ENCODE measurements at places on chromosomes 4 and X. TPM values are rescaled to one million over a fixed set of nuclear protein-coding genes. Genes with fewer than 3 reads are reported as not detected.

- H3K27ac ChIP-seq: no peak overlapping the region
- DNase-seq: no peak
- H3K36me3 ChIP-seq: peaks cover 76% of the 10 kb centered on the region
- H3K27me3 ChIP-seq: no peaks in the 10 kb centered on the region
Observed at GRCh38 chr4:67531379-67531962, 13.8 kb downstream of the CENPC start.

GRCh38 chr4:76067652-76068286 is 6.7 kb upstream of the ART3 start:
- no peak overlapping the region for H3K4me3 ChIP-seq
- no peaks in the 10 kb centered on the region for H3K27me3 ChIP-seq
- no peaks in the 10 kb centered on the region for H3K4me1 ChIP-seq
- no peak overlapping the region for H3K27ac ChIP-seq
- DNase-seq: peak; percentile 54

- no peak for DNase-seq
- H3K27me3 ChIP-seq: no peaks in the 10 kb centered on the region
- no peak overlapping the region for H3K27ac ChIP-seq
- H3K36me3 ChIP-seq: peaks cover 57% of the 10 kb centered on the region
- H3K4me3 ChIP-seq: no peak overlapping the region
Observed at GRCh38 chr4:184669251-184669650, 19.7 kb downstream of the PRIMPOL start.

DNA sequence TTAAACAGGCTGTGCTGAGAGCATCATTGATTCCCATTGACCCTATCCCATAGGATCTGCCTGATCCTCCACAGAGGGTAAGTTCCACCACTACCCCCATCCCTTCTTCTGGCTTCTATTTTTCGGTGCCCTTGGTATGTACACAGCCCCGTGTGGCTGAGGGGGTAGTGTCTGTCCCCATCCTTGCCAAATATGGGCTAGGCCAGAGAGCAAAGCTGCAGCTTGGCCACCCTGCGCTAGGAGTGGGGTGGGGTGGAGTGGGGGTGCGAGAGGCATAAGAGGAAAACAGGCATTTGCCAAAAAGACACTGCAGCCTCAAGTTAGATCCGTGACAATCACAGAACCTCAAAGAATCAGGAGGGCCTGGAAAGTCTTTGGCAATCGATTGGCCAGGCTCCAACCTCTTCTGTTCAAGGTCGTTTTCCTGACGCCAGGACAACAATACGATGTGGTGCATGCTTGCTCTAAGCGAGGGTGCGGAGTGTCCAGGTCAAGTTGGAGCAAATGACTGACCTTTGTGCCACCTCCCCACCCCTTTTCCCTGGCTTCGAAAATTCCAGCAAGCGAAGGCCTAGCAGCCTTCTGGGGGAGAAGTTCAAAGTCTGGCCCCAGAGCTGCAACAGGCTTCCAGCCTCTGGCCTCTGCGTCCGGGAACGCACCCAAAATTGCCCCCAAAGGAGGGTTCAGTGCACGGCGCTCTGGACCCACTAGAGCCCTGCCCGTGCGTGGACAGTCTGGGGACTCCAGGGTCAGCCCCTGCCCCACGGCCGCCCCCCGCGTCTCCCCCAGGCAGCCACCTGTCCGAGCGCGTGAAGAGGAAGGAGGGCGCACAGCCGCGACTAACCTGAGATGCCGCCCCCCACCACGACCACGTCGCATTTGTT is 598 bp downstream of the MAOB start:
- DNase-seq: no peak
- peak overlapping the region; percentile 46 for H3K4me3 ChIP-seq
- H3K27ac ChIP-seq: peak overlapping the region; percentile 64

GRCh38 chr4:95505151-95505550 is 43.6 kb downstream of the UNC5C start:
- H3K36me3 ChIP-seq: no peaks in the 10 kb centered on the region
- no peaks in the 10 kb centered on the region for H3K27me3 ChIP-seq
- DNase-seq: no peak
- no peak overlapping the region for H3K27ac ChIP-seq
- no peak overlapping the region for H3K4me3 ChIP-seq

GRCh38 chrX:1493877-1494510 is 41.3 kb upstream of the ASMTL start:
- no peak overlapping the region for H3K4me3 ChIP-seq
- H3K27ac ChIP-seq: no peak overlapping the region
- DNase-seq: no peak

DNA sequence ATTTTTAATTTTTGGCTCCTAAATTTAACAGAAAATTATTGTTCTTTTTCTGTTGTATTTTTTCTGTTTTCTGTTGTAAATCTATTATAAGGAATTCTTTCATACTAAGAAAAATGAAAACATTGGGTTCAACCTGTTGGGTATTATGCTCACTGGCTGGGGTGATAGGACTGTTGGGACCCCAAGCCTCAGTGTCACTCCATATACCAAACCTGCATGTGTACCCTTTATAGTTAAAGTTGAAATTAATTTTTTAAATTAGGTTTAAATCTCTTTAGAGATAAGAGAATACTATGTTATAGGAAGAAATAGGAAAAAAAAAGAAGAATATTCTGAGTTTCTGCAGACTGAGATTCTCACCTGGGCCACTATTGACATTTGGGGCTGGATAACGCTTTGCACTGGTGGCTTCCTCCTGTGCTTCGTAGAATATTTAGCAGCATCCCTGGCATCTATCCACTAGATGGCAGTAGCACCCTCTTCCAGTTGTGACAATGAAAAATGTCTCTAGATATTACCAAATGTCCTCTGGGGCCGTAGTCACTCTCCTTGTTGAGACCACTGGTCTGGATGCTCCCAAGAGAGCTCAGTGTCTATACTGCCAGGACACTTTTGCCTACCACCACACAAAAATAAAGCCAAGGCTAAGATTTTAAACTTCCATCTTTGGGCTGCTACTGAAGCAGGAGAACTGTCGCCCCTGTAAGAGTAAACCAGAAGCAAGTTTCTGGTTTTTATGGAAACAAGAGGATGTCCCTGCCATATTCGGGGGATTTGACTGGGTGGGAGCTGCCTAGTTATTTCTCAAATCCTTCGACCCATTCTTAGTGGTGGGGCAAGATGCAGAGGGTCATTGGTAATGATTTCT is 22.4 kb upstream of the CLTRN start:
- no peak overlapping the region for H3K27ac ChIP-seq
- H3K27me3 ChIP-seq: no peaks in the 10 kb centered on the region
- DNase-seq: no peak
- H3K4me1 ChIP-seq: no peaks in the 10 kb centered on the region
- peaks cover 17% of the 10 kb centered on the region for H3K36me3 ChIP-seq

GRCh38 chr4:159416073-159416472 is 313.2 kb downstream of the RAPGEF2 start:
- no peaks in the 10 kb centered on the region for H3K36me3 ChIP-seq
- H3K27me3 ChIP-seq: no peaks in the 10 kb centered on the region
- no peak overlapping the region for H3K4me3 ChIP-seq
- DNase-seq: no peak
- no peaks in the 10 kb centered on the region for H3K4me1 ChIP-seq

- H3K4me3 ChIP-seq: no peak overlapping the region
- H3K27me3 ChIP-seq: no peaks in the 10 kb centered on the region
- H3K36me3 ChIP-seq: no peaks in the 10 kb centered on the region
- DNase-seq: no peak
- no peak overlapping the region for H3K27ac ChIP-seq
Observed at GRCh38 chr4:142427456-142427855, 418.6 kb downstream of the INPP4B start.

DNA sequence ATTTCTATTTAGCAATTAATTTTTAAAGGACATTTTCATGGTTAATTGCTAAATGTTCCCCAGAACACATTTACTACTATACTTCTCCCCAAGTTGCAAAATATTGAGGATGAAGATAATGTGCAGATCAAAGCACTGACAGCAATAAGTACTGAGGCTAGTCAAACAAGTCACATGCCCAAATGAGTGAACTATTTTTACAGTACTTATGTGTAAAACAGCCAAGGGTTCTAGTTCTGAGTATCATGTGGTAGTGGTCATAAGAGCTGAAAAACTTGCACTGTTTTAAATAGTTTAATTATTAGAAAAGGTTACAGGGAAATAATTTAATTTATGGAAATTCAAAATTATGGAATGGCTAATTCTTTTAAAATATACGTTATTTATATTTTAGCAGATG is 3.8 kb downstream of the GALNTL6 start:
- H3K27ac ChIP-seq: no peak overlapping the region
- peaks cover 16% of the 10 kb centered on the region for H3K4me1 ChIP-seq
- H3K36me3 ChIP-seq: no peaks in the 10 kb centered on the region
- H3K4me3 ChIP-seq: no peak overlapping the region
- DNase-seq: no peak

DNA sequence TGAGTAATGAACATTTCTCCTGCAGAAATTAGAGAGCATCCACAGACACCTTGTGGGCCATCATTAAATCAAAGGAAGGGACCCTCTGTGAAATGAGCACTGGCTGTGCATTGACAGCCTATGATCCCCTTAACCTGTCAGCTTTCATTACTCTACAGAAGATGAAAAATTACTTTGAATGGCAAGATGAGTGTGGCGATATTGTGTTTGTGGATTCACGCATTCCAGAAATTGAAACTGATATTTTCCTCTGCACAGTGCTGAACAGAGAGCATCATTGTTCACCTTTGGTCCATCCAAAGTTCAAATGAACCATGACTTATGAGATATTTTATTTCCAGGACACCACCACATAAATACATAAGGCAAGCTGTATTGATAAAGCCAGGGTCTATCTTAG is 374.8 kb upstream of the ANXA10 start:
- no peaks in the 10 kb centered on the region for H3K27me3 ChIP-seq
- no peak overlapping the region for H3K27ac ChIP-seq
- H3K4me3 ChIP-seq: no peak overlapping the region
- no peaks in the 10 kb centered on the region for H3K4me1 ChIP-seq
- H3K36me3 ChIP-seq: no peaks in the 10 kb centered on the region

DNA sequence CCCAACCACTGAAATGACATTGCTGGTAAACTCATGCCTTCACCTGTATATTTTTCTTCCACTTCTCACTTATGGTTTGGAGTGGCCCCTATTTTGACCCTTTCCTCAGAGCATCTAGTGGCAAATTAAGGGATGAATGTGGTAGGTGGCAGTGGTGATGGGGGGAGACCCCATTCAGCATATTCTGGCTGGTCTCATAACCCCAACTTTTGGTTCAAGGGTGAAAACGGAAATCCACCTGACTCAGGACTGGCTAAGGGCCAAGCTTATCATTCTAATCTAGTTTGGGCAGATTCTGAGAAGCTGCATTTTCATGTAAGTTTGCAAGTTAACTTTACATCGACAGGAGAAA is 47.0 kb upstream of the NSUN7 start:
- no peak for DNase-seq
- H3K27me3 ChIP-seq: no peaks in the 10 kb centered on the region
- H3K4me3 ChIP-seq: no peak overlapping the region
- no peaks in the 10 kb centered on the region for H3K4me1 ChIP-seq
- no peak overlapping the region for H3K27ac ChIP-seq
- no peaks in the 10 kb centered on the region for H3K36me3 ChIP-seq

- H3K27ac ChIP-seq: no peak overlapping the region
- H3K36me3 ChIP-seq: peaks cover 25% of the 10 kb centered on the region
- no peak for DNase-seq
- H3K27me3 ChIP-seq: no peaks in the 10 kb centered on the region
- peaks cover 11% of the 10 kb centered on the region for H3K4me1 ChIP-seq
Observed at GRCh38 chr4:6969826-6970800, 60.5 kb downstream of the TBC1D14 start.

- DNase-seq: no peak
- H3K27me3 ChIP-seq: no peaks in the 10 kb centered on the region
- H3K36me3 ChIP-seq: no peaks in the 10 kb centered on the region
- H3K4me1 ChIP-seq: no peaks in the 10 kb centered on the region
Observed at GRCh38 chrX:23844502-23845138, 61.6 kb downstream of the SAT1 start.

- H3K27me3 ChIP-seq: no peaks in the 10 kb centered on the region
- H3K27ac ChIP-seq: no peak overlapping the region
- no peaks in the 10 kb centered on the region for H3K4me1 ChIP-seq
Observed at GRCh38 chr4:82577451-82577850, 15.7 kb upstream of the TMEM150C start.

DNA sequence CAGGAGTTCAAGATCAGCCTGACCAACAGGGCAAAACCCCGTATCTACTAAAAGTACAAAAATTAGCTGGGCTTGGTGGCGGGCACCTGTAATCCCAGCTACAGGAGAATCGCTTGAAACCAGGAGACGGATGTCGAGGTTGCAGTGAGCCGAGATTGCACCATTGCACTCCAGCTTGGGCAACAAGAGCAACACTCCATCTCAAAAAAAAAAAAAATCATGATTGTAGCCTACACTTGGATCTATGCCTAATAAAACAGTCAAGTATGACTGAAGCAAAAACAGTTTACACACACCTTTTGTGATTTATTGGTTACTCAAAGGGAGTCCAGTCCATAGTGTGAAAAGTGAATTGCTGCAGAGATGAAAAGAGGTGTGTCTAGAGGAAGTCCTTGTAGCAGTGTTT is 34.7 kb upstream of the TASL start:
- peak; percentile 48 for DNase-seq
- no peaks in the 10 kb centered on the region for H3K27me3 ChIP-seq
- H3K4me1 ChIP-seq: no peaks in the 10 kb centered on the region
- H3K27ac ChIP-seq: no peak overlapping the region

DNA sequence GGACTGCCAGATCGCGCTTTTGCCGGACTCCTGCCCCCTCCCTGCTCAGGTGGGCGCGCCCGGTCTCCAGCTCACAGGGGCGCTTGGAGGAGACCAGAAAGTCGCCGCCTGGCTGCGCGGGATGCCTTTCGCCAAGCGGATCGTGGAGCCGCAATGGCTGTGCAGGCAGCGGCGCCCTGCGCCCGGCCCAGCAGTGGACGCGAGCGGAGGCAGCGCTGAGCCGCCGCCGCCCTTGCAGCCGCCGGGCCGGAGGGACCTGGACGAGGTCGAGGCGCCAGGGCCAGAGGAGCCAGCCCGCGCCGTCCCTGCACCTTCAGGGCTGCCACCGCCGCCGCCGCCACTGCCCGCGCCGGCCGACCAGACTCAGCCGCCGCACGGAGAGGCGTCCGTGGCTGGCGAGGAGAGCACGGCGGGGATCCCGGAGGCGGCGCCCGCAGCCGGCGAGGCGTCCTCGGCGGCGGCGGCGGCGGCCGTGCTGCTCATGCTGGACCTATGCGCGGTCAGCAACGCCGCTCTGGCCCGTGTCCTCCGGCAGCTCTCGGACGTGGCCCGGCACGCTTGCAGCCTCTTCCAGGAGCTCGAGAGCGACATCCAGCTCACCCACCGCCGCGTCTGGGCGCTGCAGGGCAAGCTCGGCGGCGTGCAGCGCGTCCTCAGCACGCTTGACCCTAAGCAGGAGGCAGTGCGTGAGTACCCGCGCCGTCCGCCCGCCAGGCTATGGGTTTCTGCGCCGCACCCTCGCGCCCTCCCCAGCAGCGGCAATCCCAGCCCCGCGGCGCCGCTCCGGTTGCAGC is 834 bp downstream of the NHS start:
- no peak overlapping the region for H3K27ac ChIP-seq
- no peaks in the 10 kb centered on the region for H3K27me3 ChIP-seq
- no peak for DNase-seq
- no peaks in the 10 kb centered on the region for H3K36me3 ChIP-seq

The RNF128 gene
- total RNA-seq: 15.4 TPM

The MAGEA2B gene
- total RNA-seq: not detected

The NUDT10 gene
- total RNA-seq: not detected
